Tibial nerve (tissue), 4 donors: ENCODE measurements at places on chromosomes 2 and 18.

DNA sequence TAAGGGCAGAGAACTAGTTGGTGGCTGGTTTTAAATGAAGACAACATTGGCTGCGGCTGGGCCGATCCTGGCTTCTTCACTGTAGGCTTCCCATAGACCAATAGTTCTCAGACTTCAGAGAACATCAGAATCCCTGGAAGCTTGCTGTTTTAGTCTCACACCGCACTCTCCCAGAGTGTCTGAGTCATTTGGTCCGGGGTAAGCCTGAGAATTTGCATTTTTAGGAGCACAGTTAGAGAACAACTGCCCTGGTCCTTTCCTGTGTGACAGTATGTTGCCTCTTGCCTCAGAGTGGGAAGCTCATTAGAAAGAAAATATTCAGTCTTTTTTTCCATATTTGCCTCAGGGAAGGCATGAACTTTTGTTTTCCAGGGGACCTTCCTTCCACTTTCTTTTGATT, 137.1 kb upstream of the GAREM1 start:
- DNase-seq = no peak

GRCh38 chr2:71299507-71299906, 32.1 kb upstream of the ZNF638 start:
- DNase-seq = no peak

- DNase-seq = peak; percentile 12
Measured at GRCh38 chr2:240998995-240999791, 775 bp downstream of the SNED1 start.

DNA sequence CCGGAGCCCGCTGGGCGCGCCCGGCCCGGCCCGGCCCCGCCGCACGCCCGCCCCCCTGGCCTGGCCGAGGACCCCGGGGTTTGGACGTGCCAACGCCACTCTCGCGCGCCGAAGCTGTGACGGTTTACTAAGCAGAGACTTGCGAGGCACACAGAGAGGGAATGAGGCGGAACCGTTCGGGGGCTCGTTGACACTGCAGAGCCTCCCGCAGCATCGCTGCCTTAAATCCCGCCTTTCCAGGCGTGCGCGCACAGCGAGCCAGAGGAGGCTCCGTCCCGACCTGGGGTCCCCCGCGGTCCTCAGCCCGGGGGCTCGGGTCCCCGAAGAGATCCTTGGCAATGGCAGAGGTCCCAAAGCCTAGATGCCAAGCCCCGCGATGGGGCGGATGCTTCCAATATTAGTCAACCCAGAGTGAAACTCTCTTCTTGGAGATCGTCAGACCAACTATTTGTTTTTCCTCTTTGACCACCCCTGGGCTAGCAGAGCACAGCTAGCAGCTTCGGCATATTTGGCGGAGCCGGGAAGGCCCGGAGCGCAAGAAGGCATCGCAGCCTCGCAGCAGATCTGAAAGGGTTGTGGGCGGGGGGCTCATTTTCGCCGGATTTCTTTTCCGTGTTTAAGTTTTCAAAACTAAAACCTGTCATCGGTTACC, at the start of gene ZNF385B:
Gene ZNF385B, minus strand, starts transcription at position 197 of the 652 bp plus-strand sequence.
- no peak for DNase-seq

GRCh38 chr2:5385596-5385995, 306.6 kb upstream of the SOX11 start:
- no peak for DNase-seq

- DNase-seq = no peak
Measured at GRCh38 chr2:62303788-62304187, 107.9 kb downstream of the B3GNT2 start.

DNA sequence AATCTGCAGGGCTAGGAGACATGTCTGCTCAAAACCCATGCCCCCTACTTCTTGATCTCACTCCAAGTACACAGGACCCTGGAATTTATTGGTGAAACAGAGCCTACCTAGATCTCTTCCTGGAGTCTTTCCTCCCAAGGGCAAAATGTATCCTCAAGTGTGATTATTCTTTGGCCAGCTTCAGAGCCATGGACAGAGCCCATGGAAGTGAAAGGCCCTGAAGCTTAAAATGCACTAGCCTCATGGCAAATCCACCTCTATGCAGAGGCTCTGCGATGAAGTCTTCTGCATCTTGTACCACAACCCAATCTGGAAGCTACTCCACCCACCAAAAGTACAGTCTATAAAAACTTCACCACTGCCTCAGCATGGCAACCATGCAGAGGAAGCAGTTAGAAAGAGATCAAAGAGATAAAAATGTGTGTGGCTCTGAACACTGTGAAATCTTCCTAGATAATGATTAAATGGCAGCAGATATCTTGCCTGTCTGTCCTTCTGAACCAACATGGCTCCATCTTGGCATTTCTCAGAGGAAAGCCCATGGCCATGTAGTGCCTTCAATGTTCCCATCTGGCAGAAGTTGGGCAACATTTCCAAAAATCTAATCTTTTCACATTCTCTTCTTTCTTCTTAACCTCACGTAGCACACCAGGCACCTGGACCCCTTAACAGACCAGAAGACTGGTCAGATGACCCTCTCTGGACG, 142.9 kb upstream of the KLF7 start:
- no peak for DNase-seq

DNA sequence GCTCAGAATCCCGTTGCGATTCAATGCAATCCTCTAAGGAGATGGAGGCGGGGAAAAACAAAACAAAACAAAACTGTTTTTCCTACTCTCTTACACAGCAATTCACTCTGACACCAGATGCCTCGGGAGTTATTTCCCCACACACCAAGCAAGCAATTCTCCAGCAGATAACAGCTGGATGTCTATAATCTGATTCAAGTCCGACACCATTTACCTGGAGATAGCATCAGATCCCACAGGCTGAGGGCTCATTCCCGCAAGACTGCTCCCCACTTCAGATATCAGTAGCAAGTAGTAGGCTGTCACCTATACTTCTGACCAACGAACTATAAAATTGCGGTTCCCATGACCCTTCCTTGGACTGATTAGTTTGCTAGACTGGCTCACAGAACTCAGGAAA, 58.7 kb downstream of the DTNB start:
- no peak for DNase-seq
